CD4-positive, alpha-beta memory T cell (primary cell): ENCODE measurements at places on chromosomes 2 and 18. TPM values are rescaled to one million over a fixed set of nuclear protein-coding genes. Genes with fewer than 3 reads are reported as not detected.

The G6PC2 gene
- total RNA-seq = not detected

The NYAP2 gene
- total RNA-seq = not detected

The GPBAR1 gene
- total RNA-seq = 1.2 TPM

The SERPINB3 gene
- total RNA-seq = not detected

The TOGARAM2 gene
- total RNA-seq = 1.8 TPM

The NETO1 gene
- total RNA-seq = not detected

The PAIP2B gene
- total RNA-seq = 9.9 TPM

The RAB6C gene
- not detected for total RNA-seq

The IGFBP5 gene
- not detected for total RNA-seq

The MPP4 gene
- not detected for total RNA-seq

The SERPINB4 gene
- not detected for total RNA-seq

The TMEFF2 gene
- not detected for total RNA-seq

The APCDD1 gene
- not detected for total RNA-seq

The KIF1A gene
- not detected for total RNA-seq

The ANKRD30B gene
- not detected for total RNA-seq

The SLC4A3 gene
- total RNA-seq = not detected

The IL1RN gene
- 2.4 TPM for total RNA-seq

The CD8B2 gene
- not detected for total RNA-seq

The LBH gene
- 335 TPM for total RNA-seq

The MYL12A gene
- 477 TPM for total RNA-seq

The PRKCE gene
- total RNA-seq = 21.7 TPM
